ENCODE measurements at places on chromosomes 5 and 9. TPM values are rescaled to one million over a fixed set of nuclear protein-coding genes. Genes with fewer than 3 reads are reported as not detected.

DNA sequence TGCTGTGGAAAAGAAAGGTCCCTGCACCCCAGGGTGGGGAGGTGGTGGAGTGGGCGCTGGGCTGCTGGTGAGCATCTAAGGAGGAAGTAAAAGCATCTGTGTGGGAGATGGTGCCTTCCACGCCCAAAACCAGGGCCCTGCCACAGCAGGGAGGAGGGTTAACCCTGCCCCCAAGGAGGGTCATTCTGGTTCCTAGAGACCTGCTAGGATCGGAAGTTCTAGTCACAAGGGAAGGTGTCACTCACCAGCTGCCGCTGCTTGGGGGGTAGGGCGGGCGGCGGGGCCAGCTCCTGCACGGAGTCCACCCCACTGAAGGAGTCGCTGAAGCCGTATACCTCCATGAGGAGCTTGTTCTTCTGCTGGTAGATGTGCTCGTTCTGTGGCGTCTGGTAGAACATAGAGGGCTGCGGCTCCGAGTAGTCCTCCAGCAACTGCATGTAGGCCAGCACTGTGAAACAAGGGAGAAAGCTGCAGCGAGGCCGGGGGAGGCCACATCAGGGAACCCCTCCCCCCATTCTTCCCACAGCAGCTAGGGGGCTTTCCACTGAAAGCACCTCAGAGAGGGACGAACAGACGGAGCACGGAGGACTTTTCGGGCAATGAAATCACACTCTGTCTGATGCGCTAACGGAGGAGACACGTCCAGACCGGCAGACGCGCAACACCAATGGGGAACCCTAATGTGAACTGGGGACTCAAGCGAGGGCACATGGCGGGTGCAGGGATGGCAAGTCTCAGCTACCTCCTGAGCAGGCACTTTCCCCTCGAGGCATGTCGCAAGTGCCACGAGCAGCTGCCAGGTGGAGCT is 76.4 kb downstream of the PRRT1B start:
- peak; percentile 60 for DNase-seq
- no peaks in the 10 kb centered on the region for H3K4me1 ChIP-seq
- peaks cover 39% of the 10 kb centered on the region for H3K36me3 ChIP-seq
- H3K4me3 ChIP-seq = no peak overlapping the region

- H3K27me3 ChIP-seq = peaks cover 6% of the 10 kb centered on the region
- H3K4me1 ChIP-seq = no peaks in the 10 kb centered on the region
- no peaks in the 10 kb centered on the region for H3K36me3 ChIP-seq
- no peak for DNase-seq
- H3K4me3 ChIP-seq = no peak overlapping the region
Observed at GRCh38 chr5:1182360-1182632, 19.1 kb upstream of the SLC6A19 start.

FOXD4L6 gene
- total RNA-seq = under 0.01 TPM

DNA sequence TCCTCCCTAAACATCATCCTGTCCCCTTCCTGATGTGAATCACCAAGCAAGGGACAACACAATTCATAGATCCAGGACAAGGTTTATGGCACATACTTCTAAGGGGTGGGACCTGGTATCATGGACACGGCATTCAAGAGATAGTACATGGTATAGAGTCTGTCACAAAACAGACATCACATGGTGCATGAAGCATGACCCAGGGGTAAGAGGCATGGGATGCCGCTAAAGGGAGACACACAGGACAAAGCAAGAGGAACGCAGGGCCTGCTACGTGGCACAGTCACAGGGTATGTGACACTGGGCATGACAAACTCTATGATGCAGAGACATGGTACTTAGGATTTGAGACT is 20.7 kb downstream of the GSN start:
- DNase-seq = no peak
- no peaks in the 10 kb centered on the region for H3K27me3 ChIP-seq
- no peak overlapping the region for H3K4me3 ChIP-seq
- peak overlapping the region; percentile 97 for H3K27ac ChIP-seq
- peaks cover 29% of the 10 kb centered on the region for H3K36me3 ChIP-seq

- H3K4me3 ChIP-seq = no peak overlapping the region
- no peaks in the 10 kb centered on the region for H3K36me3 ChIP-seq
- no peak for DNase-seq
- no peak overlapping the region for H3K27ac ChIP-seq
- H3K4me1 ChIP-seq = peaks cover 4% of the 10 kb centered on the region
Observed at GRCh38 chr9:137007816-137008270, 11.5 kb upstream of the CLIC3 start.
